Upper lobe of right lung (tissue), 1 donor: ENCODE measurements at places on chromosomes 5 and 9.

- no peak for DNase-seq
Measured at GRCh38 chr5:1216211-1216917, 8.8 kb upstream of the SLC6A18 start.

DNA sequence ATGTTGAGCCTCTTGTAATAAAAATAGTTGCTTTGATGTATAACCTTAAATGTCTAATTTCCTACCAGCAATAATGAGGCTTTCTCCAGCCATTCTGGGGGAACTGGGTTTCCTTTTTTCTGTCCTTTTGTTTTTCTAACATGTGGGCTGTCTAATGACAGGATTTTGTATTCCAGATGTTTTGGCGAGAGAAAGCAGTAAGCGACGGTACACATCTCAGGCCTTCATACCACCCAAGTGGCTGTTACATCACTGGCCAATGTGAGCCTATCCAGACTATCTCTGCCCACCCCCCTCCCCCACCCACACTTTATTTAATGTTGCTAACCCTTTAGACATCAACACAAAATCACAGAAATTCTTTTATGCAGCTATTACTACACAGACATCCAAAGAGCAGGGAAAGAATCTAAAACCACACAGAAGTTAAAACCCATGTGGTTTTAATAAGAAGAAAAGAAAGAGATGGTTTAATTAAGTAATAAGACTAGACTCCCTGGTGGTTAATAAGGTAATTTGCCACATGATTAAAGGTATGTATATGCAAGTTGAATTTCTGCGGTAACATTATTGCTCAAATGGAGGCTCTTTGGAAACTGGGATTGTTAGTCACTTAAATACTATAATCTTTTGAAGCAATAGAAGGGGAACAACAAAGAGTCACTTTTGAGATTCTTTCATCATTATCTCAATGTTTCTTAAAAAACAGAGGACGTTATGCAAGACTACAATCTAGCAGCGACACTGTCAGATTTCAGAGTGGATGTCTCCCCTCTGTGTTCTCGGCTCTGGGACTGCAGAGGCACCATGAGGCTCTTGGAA lies 365.1 kb downstream of the ENC1 start:
- DNase-seq = no peak

DNA sequence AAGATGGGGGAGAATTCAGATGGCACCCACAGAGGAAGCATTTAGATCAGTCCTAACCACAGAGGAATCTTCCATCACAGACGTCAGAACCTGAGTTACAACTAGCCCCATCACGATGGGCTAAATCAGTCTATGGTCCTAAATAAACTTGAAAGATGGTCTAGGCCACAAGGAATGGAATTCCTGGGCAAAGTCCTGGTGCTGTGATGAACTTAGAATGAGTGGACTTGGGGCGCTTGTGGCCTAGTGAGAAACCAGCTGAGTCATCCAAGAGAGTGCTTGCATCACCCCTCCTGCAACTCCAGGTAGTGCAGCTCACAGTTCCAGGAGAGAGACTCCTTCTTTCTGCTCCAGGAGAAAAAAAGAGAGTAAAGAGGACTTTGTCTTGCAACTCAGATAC lies 722.9 kb upstream of the RGMB start:
- DNase-seq = no peak

DNA sequence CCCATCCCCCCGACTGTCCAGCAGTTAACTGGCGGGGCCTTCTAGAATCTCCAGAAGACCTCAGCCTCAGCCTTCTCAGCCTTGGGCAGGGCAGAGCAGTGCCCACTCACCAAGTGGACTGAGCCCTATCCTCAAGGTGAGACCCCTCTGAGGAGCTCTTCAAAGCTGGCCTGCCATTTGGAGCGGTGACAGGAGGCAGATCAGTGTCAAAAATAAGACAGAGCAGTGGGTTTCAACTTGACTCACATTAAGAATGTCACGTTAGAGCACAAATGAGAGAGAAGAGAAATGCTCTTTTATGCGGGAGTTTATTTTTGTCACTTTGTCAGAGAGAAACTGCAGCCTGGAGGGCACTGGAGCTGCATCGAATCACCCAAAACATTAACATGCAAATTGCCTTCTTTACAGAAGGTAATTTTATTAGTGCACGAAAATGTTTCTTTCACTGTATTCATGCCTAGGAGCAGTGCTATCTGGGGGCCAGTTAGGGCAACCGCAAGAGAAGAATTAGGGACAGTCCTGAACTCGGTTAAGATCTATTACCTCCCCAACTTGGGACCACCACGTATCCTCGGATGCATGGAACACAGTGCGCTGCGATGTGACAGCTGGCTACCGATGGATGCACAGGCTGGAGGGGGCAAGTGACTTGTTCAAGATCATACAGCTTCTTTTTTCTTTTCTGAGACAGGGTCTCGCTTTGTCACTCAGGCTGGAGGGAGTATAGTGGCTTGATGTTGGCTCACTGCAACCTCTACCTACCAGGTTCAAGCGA lies 188.5 kb downstream of the DAB2IP start:
- peak; percentile 38 for DNase-seq

GRCh38 chr5:64077589-64077988 lies 88.1 kb upstream of the RNF180 start:
- DNase-seq = no peak

DNA sequence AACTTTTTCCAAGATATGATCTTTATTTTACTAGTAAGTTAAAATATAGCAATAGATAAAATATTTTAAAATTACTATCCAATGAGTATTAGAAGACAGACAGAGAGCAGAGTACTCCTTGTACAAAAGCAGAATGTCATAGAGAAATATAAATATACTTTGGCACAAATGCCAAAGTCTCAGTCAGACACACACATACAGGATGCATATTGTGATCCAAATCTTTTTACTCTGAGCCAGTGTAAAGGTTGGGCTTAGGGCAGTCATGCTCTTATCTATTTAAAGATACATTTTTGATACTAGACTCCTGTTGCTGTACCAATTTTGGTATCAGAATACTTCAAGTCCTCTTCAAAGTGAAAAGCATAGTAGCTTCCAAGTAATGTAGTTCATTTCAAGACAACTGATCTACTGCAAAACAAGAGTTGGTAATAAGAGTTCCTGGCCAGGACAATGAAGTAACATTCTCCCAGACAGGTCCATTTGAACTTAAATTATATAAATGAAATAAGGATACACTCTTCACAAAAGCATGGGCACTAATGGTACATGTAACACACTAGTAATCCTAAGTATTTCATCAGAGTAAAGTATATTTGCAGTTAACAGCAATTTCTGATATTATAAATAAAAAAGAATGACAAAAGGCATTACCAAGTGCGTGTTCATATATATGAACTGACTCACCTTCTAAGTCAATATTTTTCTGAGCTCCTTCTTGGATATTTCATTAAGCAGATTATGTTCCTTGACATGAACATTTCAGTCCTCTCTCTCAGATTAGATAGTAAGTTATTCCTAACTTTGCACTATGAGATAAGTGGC lies 10.5 kb downstream of the PFDN1 start:
- no peak for DNase-seq

- DNase-seq = no peak
Measured at GRCh38 chr5:157857816-157858526, 974 bp downstream of the CLINT1 start.

- DNase-seq = no peak
Measured at GRCh38 chr5:39024005-39024404, 50.2 kb downstream of the RICTOR start.

DNA sequence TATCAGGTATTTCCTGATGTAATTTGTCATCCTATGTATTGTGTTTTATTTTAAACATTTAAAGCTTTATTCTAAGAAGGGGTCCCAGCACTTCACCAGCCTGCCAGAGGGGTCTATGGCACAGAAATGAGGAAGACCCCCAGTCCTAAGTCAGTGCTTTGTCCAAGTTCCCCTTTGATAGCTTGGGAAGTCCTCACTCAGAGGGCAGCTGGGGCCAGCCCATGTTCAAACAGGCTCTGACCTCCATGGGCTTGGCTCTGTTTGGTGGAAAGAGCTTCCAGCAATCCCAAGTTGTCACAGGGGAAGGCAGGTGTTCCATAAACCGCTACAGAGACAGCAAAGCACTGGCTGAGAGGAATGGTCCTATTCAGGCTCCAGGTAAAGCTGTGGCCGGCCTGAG lies 26.6 kb upstream of the AKNA start:
- no peak for DNase-seq

- DNase-seq = no peak
Measured at GRCh38 chr9:131008909-131009618, at the start of gene LAMC3. LAMC3 (plus strand) TSS chr9:131009174; CDS start chr9:131009215, 41 bp downstream.

- DNase-seq = no peak
Measured at GRCh38 chr9:69857131-69857530, 36.5 kb downstream of the CFAP95 start.

DNA sequence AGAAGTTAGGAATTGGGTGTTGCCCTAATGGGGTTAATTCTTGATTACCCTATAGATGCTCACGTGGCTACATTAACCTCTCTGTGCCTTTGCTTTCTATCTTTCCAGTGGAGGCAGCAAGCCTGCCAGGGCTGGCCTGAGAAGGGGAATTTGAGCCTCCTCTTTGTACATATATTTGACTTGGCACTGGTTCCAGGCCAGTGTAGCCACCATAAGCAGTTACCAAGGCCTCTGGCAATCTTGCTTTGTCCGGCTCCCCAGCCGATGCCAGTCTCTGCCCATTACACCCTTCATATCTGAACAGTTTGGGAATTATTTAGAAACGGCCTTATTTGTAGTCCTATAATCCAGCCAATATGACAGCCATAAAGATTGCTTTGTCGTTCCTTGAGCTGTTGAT lies 58.6 kb upstream of the PPARGC1B start:
- no peak for DNase-seq

DNA sequence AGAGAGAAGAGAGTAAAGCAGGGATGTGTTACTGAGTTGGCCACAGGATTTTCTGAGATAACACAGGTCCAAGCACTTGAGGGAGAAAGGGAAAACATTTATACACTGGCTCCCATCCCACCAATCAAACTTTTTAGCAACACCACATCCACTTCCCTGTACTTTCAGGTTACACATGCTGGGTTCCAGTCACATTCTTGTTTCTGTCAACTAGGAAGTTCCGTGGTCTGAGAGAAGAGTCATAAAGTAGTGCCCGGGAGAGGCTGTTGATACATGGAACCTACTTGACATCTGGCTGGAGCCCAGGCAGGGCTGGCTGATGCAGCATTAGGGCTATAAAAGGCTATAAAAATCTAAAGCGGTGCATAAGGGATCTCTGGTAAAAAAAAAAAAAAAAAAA lies 473.9 kb upstream of the COX7C start:
- DNase-seq = no peak

GRCh38 chr9:4228606-4229005 lies 71.3 kb downstream of the GLIS3 start:
- DNase-seq = no peak

GRCh38 chr9:118170032-118170955 lies 466.1 kb downstream of the TLR4 start:
- DNase-seq = no peak

GRCh38 chr5:158152136-158152535 lies 293.2 kb upstream of the CLINT1 start:
- DNase-seq = no peak

- no peak for DNase-seq
Measured at GRCh38 chr9:92610470-92611420, 59.2 kb downstream of the IPPK start.

GRCh38 chr9:84297162-84297821 lies 43.3 kb downstream of the SLC28A3 start:
- DNase-seq = no peak

GRCh38 chr5:10935536-10935935 lies 174.5 kb upstream of the DAP start:
- no peak for DNase-seq

DNA sequence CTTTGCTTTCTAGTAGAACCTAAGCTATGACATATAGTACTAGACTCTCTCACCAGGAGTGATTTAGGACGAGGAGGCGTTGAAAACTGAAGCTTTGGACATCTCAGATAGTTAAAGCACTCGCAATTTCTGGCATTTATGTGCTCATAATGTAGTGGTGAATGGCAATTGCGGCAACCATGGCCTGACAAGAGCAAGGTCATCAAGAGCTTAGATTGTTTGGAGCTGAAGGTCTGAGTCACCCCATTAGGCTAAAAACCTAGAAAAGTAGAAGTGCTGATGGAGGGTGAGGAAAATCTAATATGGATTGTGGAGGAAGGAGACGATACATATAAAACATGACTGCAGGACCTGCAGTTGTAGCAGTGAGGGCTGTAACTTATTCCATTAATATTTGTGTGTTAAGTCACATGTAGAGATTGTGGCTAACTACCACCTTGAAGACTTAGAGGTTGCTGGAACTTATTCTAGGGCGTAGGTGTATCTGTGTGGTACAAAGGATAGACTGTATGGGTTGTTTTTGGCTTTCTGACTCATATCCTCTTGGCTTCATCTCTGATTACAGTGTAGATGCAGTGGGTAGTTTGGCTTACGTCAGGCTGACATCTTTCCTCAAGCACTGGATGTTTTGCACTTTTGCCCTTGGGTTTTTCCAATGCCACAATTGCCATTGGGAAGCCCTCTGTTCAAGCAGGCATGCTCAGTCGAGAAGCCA lies 138.9 kb upstream of the CDKN2B start:
- DNase-seq = no peak

DNA sequence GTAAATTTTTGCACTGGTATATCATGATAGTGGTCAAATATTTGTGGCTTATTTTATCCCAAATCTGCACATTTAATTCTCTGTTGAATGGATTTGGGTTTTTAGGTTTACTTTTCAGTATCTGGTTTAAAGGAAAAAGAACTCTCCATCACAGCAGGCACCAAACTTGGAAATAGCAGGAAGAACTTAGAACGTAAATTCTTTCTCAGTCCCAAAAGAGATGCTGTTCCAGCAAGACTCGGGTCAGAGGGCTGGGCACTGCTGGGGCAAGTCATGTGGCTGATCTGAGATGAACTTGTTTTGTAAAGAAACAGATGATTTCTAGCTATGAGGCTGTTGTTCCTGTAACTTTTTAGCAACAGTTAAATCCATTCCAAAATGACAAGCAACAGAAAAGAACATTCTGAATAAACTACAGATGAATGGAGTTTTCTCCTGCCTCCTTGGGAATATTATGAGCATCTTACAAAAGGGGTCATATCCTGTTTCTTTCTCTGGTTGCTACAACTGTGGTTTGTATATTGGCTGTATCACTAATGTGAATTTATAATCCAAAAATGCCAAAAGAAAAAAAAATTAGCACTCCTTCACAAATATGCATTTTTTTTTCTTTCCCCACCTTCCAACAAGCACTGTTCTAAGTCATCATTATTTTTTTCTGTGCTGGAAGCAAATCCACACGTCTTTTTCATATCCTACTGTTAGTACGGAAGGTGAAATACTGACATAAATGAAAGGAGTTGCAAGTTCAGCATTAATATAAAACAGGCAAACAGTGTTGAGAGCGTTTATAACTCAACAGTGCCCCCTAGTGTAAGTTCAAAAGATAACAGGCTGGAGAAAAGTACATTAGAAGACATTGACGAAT lies 31.1 kb downstream of the OR2K2 start:
- no peak for DNase-seq

DNA sequence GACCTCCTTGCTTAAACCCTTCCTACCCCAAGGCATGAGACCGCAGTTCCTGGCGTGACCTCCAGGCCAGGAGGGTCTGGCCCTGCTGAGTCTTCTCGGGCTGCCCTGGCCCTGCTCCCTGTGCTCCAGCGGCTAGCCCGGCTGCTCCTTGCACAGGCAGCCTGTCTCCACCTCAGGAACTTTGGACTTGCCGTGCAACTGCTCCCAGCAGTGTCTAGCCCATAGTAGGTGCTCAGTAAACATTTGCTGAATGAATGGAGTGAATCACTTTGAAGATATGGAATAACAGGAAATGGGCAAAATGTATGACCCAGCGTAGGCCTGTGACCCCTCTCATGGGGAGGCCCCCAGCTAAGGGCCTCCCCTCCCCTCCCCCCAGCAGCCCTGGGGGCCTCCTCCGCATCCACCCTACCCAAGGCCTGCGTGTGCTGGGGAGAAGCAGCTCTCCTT lies 127.1 kb downstream of the ZNF354C start:
- DNase-seq = no peak

GRCh38 chr5:159935946-159936345 lies 19.7 kb downstream of the ADRA1B start:
- no peak for DNase-seq
